ENCODE measurements at places on chromosomes 6 and 20. TPM values are rescaled to one million over a fixed set of nuclear protein-coding genes. Genes with fewer than 3 reads are reported as not detected.

The GSTA4 gene
- total RNA-seq, result 39.0 TPM

The PRPH2 gene
- 0.97 TPM for total RNA-seq

The TRIM39 gene
- 6.2 TPM for total RNA-seq

The ANKRD6 gene
- total RNA-seq, result 6.2 TPM

The SLC22A3 gene
- total RNA-seq, result 3.4 TPM

The DNAJC5 gene
- total RNA-seq, result 57.8 TPM

The CFAP61 gene
- not detected for total RNA-seq

The ERVFRD-1 gene
- not detected for total RNA-seq
